ENCODE measurements at places on chromosomes 13 and 19.

- no peak for DNase-seq
These were observed 86.7 kb downstream of the FNDC3A start for GRCh38 chr13:49062297-49062896.

DNA sequence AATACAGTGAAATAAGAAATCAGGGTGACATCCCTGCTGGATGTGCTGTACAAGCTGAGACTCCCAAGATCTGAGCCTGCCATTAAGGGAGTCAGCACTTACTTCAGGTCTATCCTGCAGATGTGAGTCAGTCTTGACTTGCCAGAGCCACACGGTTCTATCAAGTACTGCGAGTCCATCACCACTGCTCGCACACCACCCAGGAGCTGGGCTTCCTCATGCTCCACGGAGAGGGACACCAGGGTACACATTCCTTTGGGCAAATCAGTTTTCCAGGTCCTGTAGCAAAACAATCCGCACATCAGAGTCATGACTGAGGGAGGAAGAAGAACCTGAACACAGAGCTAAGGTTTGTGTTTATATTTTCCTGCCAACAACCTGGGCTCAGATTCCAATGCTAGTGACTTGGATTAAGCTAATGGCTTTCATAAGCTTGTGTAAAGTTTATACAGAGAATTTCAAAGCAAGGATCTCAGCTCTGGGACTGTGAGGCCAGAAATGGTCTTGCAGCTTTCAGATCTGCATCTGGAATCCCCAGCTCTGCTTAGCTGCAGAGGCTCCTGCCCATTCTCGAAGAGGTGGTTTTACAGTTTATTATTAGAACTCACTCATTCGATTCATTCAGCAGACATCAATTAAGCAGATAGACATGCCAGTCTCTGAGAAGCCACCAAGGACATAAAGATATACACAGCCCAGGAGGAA lies 90.6 kb downstream of the KL start:
- DNase-seq, result no peak

DNA sequence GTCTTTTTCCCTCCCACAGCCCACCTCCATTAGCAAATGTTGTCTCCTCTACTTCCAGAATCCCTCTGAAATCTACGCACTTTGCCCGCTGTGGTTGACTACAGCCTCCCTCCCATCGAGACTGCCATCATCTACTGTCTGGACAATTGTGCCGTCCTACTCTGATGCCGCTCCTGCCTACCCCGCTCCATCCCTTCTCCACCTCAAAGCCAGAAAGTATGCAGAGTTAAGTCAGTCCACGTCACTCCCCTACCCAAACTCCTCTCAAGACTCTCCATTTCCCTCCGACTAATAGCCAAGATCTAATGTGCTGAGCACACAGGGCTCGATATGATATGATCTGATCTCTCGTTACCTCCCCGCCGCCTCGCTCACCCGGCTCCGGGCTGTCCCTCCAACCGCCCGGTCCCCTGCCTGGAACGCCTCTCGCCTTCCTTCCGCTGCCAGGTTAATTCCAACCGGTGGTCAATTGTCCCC lies 556 bp downstream of the CACTIN start:
- no peak for DNase-seq

DNA sequence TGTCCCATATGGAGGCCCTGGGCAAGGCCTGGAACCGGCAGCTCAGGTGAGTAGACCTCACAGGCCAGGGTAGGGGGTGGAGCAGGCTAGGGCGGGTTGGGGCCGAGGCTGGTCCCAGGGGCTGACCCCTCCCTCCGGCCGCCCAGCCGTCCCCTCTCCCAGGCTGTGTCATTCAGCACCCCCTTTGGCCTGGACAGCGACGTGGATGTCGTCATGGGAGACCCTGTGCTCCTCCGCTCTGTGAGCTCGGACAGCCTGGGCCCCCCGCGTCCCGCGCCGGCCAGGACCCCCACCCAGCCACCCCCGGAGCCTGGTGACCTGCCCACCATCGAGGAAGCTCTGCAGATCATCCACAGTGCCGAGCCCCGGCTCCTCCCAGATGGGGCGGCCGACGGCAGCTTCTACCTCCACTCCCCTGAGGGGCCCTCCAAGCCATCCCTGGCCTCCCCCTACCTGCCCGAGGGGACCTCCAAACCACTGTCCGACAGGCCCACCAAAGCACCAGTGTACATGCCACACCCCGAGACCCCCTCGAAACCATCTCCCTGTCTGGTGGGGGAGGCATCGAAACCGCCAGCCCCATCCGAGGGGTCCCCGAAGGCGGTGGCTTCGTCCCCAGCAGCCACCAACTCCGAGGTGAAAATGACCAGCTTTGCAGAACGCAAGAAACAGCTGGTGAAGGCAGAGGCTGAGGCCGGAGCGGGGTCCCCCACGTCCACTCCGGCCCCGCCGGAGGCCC lies 16.0 kb downstream of the CAMSAP3 start:
- DNase-seq, result no peak

GRCh38 chr13:66559093-66559492 lies 671.0 kb downstream of the PCDH9 start:
- DNase-seq, result no peak

DNA sequence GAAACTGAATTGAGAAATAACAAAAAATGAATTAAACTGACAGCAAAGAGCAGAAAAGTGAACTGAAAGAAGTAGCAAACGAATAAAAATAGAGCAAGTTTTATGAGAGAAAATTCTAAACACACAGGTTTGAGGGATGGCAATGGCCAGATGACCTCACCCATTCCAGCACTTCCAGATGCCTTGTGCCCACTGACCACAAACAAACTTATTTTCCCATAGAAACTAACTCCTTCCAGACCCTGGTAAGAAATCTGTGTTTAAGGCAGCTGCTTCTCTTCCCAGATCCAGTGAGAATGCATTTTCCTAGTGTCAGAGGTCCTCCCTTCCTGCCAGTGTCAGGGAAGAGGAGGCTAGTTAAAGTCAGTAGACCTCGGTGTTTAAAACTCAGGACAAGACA lies 51.7 kb downstream of the RXFP2 start:
- DNase-seq, result no peak

- DNase-seq, result no peak
These were observed 164.5 kb downstream of the RGCC start for GRCh38 chr13:41621716-41622431.

DNA sequence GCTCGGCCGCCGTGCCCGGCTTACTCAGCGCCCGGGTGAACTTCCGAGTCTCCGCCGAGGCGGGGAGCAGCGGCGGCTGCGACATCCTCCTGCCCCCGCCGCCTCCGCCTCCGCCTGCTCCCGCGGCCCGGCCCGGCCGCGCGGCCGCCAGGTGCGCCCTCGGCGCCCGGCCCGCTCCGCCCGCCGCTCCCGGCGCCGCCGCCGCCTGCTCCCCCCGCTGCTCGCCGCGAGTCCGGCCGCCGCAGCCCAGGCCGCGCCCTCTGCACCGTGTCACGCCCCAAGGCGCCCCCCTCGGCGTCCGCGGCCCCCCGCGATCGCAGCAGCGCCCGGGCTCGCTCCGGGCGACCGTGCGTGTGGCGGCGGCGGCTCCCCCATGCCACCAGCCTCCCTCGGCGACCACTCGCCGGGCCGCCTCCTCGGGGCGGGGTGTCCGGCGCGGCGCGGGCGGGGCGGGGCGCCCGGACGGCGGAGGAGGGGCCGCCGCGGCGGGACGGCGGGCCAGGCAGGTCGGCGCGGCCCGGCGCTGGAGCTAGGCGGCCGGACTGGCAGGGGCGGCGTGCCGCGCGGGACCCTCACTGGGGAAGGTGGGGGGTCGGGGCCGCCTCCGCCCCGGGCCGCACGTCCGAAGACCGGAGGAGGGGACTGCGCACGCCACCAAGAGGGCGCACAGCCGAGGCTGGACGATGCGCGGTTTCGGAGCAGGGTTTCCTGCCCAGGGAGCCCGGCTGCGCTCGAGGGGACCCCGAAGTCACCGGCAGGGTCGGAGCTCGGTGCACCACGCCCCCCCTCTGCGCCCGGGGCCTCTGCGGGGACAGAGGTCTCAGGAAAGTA lies 108.6 kb upstream of the DOCK9 start:
- DNase-seq, result peak; percentile 75

GRCh38 chr13:113393563-113394338 lies 29.8 kb upstream of the GRTP1 start:
- DNase-seq, result peak; percentile 86

DNA sequence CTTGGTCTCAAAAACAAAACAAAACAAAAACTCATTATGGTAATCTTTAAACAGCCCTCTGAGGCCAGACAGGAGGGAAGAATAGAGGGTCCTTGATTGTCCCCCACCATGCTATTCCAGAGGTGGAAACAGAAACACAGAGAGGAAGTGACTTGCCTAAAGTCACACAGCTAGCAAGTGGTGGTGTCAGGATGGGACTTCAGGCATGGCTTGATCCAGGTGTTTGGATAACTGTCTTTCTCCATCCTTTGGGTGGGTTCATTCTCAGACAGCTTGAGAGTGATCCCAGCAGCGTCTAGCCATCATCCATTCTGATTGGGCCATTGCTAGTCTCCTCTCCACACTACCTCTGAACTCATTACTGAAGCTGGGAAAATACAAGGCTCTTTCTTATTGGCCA lies 12.5 kb downstream of the COLGALT1 start:
- DNase-seq, result no peak

- DNase-seq, result no peak
These were observed 954.3 kb upstream of the SPRY2 start for GRCh38 chr13:81295177-81295576.

DNA sequence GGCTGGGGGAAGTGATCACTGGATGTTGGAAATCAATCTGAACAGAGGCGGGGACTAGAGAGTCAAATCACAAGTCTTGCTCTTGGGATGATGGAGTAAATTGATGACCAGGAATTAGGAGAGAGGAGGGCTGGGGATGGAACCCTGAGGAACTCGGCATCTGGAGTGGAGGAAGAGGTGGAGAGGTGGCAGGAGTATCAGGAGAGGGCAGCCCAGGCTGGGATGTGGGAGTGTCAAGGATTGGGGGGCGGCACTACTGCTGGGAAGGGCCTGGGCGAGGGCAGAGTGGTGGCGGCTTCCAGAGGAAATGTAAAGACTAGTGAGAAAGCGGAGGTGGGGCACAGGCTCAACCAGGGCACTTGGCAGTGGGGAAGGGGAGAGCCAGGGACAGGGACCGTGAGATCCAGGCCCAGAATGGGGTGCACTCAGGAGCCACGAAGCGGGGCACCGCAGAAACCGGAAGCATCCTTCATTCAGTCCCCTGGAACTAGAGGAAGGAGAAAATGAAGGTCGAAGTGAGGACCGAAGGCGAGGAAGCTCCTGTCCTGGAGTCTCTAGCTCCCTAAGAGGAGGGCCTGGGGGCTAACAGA lies 81.2 kb upstream of the GPR183 start:
- DNase-seq, result no peak

- no peak for DNase-seq
These were observed 433 bp upstream of the ZNF616 start for GRCh38 chr19:52140032-52140710.

DNA sequence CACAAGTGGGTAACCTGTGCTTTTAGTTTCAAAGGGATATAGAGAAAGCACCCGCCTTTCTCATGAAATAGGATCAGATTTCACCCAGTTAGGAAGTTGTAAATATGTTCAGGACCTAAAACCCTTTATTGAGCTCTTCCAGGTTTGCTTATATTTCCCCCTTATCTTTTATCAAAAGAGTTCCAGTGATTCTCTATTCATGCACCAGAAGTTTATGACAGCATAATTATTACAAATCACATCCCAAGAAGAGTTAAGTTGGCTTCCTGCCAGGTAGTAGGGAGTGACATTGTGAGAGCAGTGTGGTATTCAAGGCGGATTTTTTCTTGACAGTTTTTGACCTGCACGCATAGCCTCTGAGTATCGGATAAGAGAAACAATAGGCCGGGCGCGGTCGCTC lies 190.3 kb downstream of the STK24 start:
- no peak for DNase-seq

- DNase-seq, result no peak
These were observed 149.7 kb upstream of the ZNF536 start for GRCh38 chr19:30222428-30222873.

DNA sequence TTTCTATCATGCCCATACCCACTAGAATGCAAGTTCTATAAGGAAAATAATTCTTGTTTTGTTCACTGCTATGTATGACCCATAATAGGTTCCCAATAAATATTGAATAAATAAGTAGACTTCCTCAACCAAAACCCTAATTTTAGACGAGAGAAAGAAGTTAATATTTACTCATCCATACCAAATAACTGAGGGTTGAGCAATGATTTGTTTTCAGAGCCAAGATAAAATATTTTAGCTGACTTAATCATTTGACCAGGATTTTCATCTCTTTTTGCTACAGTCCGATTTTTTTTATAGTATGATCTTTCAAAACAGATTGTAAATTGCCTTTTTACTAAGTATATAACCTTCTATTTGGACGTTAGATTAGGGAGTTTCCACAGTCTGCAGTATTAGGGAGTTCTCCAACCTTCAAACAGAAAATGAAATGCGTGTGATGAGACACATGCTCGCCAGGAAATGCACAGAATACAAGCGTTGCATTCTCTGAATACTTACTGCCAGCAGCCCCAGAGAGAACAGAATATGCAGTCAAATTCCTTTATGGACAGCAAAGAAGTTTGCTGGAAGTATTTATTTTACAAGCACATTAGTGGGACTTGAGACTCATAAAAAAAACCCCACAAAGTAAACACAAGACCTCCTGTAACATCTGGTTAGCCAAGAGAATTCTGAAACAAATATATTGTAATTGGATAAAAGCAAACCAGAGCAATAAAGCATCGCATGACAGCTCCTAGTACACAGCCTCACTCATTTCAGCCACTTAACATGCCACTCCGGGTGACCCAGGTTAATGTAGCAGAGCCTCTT lies 230.0 kb downstream of the MYO16 start:
- DNase-seq, result no peak

- no peak for DNase-seq
These were observed 90.8 kb upstream of the SLC10A2 start for GRCh38 chr13:103157016-103157415.

- no peak for DNase-seq
These were observed 19.5 kb downstream of the CHERP start for GRCh38 chr19:16522559-16523377.

DNA sequence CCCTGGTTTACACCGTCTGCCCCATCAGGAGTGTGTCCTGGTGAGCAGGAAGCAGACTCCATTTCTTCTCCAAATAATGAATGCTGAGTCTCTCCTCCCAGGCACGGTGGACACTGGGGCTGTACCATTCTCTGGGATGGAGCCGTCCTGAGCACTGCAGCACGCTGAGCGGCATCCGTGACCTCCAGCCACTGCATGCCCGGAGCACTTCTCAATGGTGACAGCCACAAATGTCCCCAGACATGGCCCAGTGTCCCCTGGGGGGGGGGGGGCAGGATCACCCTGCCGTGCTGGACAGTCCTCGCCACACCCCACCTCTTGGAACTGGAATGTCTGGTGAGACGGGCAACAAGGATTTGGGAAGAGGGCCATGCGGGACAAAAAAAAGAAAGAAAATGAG lies 37.4 kb downstream of the GNG7 start:
- DNase-seq, result no peak

DNA sequence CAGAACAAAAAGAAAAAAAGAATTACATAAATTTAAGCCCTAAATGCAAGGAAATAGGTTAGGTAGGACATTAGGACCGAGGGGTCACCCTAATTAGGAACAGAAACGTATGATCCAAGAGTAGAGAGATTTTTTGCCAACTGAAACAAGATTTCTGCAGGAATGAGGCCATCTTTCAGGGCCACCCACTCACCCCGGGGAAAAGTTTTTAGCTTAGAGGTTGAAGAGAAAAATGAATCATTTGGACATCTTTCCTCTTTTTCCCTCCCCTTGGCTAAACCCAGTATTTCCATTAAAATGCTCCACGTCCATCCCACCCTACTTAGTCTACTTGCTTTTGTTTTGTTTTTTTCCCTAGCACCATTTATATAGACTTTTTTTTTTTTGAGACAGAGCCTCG lies 10.6 kb upstream of the PNMA8A start:
- DNase-seq, result no peak

GRCh38 chr19:36773223-36773579 lies 594 bp upstream of the ZNF850 start:
- no peak for DNase-seq
